ENCODE measurements at places on chromosomes 16 and 17.

DNA sequence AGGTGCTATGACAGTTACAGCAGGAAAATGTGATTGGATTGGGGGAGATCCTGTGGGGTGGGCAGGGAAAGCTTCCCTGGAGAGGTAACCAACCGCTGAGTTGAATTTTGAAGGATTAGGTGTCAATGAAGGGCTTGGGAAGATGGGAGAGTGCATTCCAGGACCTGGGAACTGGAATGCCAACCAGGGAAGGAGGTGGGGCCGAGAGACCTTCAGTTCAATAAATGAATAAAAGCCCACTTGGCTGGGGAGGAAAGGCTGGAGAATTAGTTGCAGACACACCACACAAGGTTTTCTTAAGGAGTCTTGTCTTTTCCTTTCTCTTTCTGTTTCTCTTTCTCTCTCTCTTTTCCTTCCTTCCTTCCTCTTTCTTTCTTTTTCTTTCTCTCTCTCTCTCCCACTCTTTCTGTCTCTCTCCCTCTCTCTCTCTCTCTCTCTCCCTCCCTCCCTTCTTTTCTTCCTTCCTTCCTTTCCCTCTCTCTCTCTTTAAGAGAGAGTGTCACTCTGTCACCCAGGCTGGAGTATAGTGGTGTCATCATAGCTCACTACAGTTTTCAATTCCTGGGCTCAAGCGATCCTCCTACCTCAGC is 3.3 kb downstream of the USP43 start:
- no peak for DNase-seq

DNA sequence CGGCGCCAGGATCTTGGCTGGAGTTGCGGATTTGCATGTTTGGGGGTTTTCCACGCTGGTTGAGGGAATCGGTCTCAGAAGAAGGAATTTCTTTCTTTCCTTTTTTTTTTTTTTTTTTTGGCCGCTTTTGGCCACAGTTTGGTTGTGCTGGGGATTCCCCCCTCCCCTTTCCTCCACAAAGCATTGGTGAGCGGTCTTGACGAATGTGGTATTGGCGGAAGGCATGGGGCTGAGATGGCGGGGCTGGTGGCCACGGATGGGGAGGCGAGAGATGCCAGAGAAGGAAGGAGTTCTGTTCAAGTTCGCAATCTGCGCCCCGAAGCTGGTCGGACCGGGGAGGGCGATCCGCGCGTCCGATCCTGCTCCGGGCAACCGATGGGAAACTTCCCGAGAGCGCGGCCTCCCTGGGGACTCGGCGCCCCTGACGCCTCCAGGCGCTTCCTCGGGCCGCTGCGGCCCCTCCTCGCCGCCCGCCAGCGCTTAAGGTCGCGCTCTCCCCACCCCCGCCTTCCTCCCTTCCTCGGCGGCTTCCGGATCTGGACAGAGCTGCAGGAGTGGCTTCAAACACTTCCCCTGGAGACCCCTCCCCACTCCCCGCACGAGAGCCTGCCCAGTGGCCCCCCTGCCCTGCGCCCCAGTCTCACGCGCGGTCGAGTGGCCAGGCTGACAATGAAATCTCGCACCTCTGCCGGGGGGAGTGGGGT is 43.2 kb downstream of the RAI1 start:
- no peak for DNase-seq

GRCh38 chr17:30556374-30557332 is 79.4 kb downstream of the GOSR1 start:
- no peak for DNase-seq

DNA sequence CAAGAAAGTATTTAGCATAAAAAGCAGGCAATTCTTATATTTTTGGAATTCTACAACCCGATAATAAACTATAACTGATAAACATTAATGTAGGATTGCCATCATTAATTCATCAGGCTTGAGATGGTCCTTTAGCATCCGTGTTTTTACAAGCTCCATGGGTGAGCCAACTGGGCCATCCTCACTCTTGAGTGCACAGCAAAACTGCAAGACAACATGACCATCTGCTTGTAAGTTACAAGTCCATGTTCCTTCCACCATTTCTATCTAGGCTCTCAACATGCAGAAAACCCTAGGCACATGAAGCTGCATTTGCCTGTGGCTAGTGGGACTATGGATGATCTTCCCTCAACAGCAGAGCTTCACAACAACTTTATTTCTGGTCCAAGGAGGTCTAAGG is 40.1 kb downstream of the ADAMTS18 start:
- no peak for DNase-seq

- no peak for DNase-seq
Measured at GRCh38 chr16:25931473-25932035, 239.8 kb downstream of the HS3ST4 start.

GRCh38 chr17:75557852-75558665 is 29.5 kb upstream of the MYO15B start:
- DNase-seq, result no peak

- no peak for DNase-seq
Measured at GRCh38 chr16:2470603-2471015, 488 bp upstream of the NTN3 start.

DNA sequence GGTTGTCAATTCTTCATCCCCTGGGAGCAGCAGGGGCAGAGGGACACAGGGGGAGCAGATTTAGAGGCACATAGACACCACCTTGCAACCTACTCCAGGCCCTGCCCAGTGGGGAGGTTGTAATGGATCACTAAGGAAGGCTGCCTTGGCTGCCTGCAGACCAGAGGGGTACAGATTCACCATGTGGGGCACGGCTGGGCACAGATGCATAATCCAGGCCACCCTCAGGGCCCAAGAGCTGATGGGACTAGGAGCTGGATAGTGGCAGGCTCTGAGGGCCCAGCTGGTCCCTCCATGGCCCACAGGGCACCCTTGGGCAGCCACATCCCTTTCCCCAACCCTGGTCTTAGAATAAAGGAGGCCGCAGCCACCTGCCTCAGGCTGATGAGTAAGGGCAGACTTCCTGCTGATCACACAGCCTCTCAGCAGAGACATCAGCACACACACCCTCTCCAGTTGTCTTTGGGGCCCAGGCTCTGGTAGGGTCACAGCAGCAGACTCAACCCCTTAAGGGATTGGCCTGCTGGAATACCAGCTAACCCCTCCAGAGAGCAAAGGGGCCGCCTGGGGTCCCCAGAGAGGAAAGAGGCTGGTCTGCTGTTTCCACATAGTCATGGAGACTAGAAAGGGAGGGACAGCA is 224.9 kb downstream of the GSG1L start:
- DNase-seq, result no peak

DNA sequence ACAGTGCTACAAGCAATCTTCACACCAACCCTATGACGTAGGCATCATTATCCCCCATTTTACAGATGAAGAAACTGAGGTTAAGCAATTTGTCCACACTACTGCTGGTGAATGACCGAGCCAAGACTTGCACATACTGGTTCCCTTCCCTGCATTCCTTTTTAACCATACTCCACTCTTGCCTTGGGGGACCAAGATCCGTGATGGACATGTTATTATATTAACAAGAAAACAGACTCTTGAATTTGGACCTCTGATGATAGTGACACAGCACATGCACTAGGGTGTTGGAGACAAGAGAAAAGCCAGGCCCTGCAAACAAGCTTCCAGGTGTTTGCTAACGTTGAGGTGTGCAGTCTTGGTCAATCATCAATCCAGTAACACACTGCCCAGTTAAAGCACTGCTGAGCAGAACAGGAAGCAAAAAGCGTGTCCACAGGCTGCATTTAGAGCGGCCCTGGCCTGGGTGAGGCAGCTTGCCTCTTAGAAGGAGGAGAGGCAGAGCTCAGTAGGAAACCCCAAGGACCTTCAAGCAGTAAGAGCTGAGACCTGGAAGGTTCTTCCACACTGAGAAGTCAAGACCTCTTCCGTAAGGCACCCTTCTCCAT is 36.7 kb downstream of the HNF1B start:
- no peak for DNase-seq

DNA sequence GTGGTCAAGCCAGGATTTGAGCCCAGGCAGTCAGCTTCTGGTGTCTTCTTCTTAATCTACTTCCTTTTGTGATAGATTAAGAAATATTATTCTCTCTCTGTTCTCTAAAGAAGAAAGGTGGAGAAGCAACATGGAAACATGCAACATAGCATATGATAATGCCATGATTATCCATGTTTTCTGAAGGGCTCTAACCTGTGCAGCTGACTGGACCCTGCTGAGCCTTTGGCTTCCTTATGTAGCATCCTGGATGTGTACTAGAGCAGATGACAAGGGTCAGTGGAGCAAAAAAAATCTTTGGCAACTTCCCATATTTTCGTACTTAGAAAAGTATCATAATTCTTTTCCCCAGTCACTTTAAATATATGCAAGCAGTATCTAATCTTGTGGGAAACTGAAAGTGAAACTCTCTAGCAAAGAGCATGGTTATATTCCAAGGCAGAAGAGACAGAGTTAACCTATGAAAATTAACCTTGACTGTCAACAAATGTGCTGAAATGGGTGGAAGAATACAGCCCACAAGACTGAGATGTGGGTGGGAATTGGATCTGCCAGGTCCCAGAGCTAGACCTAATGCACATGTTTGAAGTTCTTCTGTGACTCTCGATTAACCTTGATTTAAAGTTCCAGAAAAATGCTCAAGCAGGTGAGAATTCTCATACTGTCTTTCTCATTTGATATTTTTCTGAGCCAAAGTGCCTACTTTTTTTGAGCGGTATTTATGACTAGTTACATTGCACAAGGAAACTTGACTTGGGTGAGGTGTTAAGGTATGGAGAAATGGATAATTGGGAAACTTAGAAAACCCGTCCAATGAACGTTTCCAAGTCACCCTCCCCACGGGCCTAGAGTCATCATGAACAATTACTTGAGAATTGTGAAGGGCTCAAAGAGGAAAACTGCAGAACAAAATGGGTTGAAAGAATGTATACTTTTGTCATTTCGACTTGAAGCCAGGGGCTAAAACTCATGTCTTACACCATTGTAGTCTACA is 248.6 kb downstream of the FTO start:
- DNase-seq, result no peak

DNA sequence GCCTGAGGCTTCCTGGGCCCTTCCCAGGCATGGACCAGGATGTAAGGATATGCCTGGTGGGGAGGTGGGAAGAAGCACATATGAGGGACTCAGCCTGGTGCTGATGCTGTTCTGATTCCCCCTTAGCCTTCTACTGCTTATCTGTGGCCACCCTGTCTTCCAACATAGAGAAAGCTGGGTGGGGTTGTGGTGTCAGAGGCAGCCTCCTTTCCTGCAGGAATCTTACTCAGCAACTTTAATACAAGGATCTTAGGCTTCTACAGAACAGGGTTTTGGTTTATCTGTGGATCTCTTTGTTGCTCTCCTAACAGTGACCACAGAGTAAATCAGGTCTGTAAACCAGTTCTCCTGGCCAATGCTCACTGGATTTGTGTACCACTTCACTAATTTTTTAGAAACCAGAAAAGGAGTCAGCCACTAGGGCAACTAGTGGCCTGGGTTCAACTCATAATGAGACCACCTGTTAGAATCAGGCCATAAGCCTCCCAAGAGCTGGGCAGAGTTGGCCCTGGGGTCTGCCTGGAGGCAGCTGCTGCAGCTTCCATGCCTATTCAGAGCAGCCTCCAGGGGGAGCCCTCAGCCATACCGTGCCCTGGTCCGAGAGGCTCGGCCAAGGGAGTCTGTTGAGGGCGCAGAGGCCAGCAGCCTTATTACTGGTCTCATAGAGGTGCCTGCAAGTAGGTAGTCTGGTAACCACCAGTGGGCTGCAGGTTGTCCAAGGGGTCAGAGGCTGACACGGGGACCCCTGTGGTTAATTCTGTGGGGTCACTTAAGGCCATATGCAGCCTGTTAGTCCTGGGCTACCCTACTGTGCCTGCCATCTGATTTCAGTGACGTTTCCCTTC is 7.1 kb downstream of the HAS3 start:
- no peak for DNase-seq

- DNase-seq, result no peak
Measured at GRCh38 chr16:88558457-88559442, 11.5 kb upstream of the ZC3H18 start.

DNA sequence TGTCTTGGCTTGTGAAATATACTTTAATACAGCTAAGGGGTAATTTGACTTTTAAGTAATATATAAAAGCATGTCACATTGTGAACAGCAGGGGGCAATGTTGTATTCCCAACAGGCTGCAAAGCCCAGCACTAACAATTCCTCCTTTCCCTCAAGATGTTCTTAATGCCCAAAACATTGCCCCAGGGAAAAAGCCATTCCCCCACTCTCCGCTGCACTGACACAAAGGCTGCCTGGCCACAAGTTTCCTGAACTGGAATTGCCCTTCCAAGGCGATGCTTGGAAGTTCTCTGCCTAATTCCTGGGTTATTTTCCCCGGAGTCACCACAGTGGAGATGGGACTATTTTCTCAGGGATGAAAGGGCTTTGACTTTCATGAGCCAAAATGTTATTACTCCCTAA is 27.2 kb downstream of the CLEC16A start:
- DNase-seq, result peak; percentile 56

DNA sequence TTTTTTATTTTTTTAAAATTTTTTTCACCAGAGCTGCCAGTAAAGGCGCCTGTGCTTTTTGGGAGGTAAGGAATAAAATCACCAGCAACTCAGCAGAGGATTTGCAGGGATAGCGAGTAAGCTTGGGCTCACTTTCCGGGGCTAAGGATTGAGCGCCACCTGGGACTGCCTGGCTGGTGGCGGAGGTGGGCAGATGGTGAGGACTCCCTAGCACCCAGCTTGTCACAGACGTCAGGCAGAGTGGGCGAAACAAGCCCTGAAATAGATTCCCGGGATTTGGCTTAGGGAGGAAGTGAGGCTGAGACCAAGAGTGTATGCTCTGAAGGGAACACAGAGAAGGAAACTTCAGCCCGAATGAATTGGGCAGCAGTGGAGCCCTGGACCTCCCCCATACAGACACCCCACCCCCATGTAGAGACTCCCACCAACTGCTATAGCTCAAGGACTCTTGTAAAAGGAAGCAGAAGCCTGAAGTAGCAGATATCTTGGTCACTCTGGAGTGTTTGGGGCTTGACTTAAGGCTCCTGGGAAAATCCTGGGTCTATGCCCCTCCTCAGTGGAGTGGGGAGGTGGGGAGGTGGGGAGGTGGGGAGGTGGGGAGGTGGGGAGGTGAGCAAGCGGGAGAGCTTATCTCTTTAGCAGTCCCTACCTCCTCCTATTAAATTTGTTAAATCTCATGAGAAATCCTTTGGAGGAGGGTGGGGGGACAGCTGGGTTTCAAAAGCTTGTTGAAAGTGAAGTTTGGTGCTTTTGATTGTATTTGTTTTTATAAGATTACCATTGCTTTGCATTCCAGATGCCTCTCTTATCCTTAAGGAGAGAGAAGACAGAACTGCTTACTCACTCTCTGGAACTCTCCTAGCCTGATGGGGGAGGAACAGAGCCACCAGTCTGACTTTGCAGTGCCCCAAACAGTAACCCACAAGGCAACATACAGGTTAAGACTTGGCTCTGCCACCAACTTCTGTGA is 8.2 kb downstream of the ARL4D start:
- DNase-seq, result no peak

DNA sequence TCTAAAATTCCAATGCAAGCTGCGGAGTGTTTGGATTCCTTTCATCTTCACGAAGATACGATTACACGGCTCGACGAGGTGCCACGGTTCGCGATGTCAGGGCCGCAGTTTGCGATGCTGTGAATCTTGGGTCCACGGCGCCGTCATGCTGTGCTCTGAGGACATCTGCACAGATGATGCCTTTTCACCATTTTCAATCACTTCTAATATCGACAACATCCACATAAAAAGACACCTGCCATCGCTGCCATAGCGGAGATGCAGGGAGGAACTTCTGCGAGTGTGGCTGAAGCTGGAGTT is 6.8 kb upstream of the APRT start:
- no peak for DNase-seq
